NCI-H1417 treated with DMSO at 0.1 percent for 48 hours (cell line): ENCODE measurements at places on chromosomes 7 and 10.

- DNase-seq = no peak
These were observed 948 bp downstream of the ZNF485 start for GRCh38 chr10:43607199-43607573.

DNA sequence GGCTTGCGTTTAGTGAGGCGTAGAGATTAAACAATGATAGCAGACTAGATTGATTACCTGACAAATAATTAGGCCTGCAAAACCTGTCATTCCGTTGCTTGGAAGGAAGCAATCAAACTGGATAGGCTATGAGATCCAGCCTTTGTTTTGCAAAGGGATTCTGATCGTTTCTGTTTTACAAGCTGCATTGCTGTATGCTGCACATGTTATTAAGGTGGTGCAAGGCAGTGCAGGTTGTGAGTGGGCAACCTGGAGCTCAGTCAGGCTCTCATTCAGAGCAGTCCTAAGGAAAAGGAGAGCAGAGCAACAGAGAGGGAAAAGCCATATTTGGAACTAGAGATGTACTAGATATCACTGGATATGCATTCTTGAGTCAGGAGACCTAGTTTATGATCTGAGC lies 6.9 kb upstream of the NOBOX start:
- no peak for DNase-seq

DNA sequence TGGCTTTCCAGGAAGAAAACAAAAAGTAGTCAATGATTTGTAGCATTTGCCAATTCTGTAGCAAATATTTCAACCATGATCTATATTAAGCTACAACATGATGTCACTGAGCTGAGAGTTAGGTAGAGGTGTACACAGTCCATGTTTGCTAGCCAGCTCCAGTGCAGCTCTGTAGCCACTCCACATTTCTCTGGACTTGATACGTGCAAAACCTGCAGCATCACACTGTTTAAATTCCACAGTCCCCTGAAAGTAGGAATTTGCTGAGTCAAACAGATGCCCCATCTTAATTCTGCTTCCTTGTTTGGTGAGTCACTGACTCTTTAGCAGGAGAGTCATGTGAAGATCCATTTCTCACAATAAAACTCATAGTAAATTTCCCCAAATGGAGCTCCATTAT lies 89.8 kb upstream of the LRRTM3 start:
- no peak for DNase-seq

DNA sequence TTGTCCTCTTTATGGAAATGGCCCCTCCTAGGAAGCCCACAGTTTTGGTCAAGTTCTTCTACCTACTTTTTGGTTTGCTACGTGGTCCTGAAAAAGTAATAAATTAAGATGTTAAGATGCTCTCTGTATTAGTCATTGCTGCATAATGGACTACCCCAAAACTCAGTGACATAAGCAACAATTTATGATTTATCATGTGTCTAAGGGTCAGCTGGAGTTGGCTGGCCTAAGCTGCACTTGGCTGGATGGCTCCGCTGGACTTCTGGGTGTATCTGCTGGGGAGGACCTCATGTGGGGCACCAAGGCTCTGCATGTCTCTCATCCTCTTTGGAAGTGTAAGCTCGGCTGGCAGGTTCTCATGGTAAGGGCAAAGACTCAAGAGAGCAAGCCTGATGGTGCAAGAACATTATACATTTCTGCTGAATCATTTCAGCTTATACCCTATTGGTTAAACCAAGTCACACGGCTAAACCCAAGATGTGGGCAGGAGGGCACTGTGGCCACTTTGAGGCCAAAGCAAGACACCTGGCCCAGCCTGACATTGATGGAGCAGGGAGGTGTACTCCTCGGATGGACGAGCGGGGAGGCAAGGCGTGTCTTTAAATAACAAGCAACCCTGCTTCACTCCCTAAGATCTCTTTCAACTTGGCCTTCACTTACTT lies 47.7 kb downstream of the TBXAS1 start:
- DNase-seq = no peak

- DNase-seq = no peak
These were observed 14.9 kb downstream of the PFKFB3 start for GRCh38 chr10:6217611-6218010.

- DNase-seq = no peak
These were observed 73.9 kb downstream of the CXCL12 start for GRCh38 chr10:44310762-44311562.
